Common myeloid progenitor, CD34-positive (primary cell): ENCODE measurements at places on chromosomes 12 and 14.

DNA sequence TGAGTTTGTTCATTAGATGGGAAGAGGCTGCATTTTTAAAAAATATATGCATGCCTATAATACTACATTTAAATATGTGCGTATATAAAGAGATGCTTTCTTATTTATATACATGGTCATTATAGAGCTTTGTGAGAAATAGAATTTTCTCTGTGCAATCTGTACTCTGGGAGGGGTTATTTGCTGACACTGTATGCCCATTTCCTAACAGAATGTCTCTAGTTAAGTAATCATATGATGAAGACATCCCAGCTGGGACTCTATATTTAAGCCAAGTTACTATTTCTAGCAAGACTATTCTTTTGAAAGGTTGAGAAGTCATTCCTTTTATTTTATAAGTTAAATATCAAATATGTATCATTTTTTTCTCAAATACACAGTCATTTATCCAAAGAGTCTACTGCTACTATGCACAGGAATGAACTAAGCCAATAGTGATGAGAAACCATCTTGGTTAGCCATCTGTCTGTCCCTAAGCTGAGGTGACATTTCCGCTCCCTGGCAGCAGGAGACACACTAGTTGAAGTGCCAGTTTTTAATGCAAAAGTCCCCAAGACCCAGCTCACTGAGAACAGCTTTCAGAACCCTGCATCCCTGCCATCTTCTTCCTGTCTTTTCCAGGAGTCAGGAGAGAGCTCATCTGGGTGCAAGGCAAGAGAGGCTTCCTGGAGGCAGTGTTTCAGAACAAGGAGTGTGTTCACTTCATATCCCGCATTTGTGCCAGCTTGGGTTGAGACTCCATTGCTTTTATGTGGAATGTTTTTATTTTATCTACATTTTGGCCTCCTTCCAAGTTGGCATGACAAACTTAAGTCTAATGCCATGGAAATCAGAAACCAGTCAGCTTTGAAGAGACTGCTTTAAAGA lies 69.5 kb downstream of the TMEM132C start:
- DNase-seq = no peak
- H3K27ac ChIP-seq = no peak overlapping the region
- no peaks in the 10 kb centered on the region for H3K36me3 ChIP-seq
- no peaks in the 10 kb centered on the region for H3K4me1 ChIP-seq
- H3K4me3 ChIP-seq = no peak overlapping the region
- H3K27me3 ChIP-seq = peaks cover 6% of the 10 kb centered on the region

GRCh38 chr14:67636361-67636919 lies 16.7 kb downstream of the ARG2 start:
- peak overlapping the region; percentile 8 for H3K27ac ChIP-seq
- H3K27me3 ChIP-seq = no peaks in the 10 kb centered on the region
- H3K4me1 ChIP-seq = no peaks in the 10 kb centered on the region
- H3K36me3 ChIP-seq = peaks cover 2% of the 10 kb centered on the region
- H3K4me3 ChIP-seq = no peak overlapping the region

- no peak for DNase-seq
- no peak overlapping the region for H3K27ac ChIP-seq
- no peak overlapping the region for H3K4me3 ChIP-seq
- H3K27me3 ChIP-seq = no peaks in the 10 kb centered on the region
These were observed 61.1 kb downstream of the RAB35 start for GRCh38 chr12:120055231-120056000.

- no peaks in the 10 kb centered on the region for H3K36me3 ChIP-seq
- H3K27ac ChIP-seq = no peak overlapping the region
- DNase-seq = no peak
- H3K27me3 ChIP-seq = no peaks in the 10 kb centered on the region
- H3K4me1 ChIP-seq = no peaks in the 10 kb centered on the region
- H3K4me3 ChIP-seq = no peak overlapping the region
These were observed 8.9 kb downstream of the MYO1H start for GRCh38 chr12:109356577-109356976.

DNA sequence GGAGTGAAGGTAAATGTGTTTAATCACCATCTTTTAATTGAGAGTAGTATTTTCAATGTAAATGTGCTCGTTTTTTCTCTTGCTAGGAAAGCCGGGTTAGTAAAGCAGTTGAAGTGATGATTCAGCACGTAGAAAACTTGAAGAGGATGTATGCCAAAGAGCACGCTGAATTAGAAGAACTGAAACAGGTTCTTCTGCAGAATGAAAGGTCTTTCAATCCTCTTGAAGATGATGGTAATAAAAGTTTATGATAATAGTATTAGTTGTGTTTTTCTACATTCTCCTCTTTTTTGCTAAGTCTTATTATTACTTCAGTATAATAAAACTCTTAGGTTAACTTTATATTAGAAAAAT lies 93.9 kb downstream of the DNAI7 start:
- DNase-seq = peak; percentile 47
- no peaks in the 10 kb centered on the region for H3K27me3 ChIP-seq
- peaks cover 61% of the 10 kb centered on the region for H3K36me3 ChIP-seq
- H3K27ac ChIP-seq = no peak overlapping the region
- H3K4me1 ChIP-seq = no peaks in the 10 kb centered on the region

- no peak overlapping the region for H3K27ac ChIP-seq
- DNase-seq = no peak
- no peaks in the 10 kb centered on the region for H3K36me3 ChIP-seq
These were observed 7.7 kb downstream of the CLBA1 start for GRCh38 chr14:104993306-104993705.

GRCh38 chr12:89661706-89662330 lies 46.8 kb downstream of the ATP2B1 start:
- H3K4me1 ChIP-seq = peaks cover 16% of the 10 kb centered on the region
- no peak overlapping the region for H3K27ac ChIP-seq
- H3K36me3 ChIP-seq = peaks cover 3% of the 10 kb centered on the region
- no peak overlapping the region for H3K4me3 ChIP-seq
- no peaks in the 10 kb centered on the region for H3K27me3 ChIP-seq

GRCh38 chr14:79514700-79515099 lies 696.6 kb downstream of the DIO2 start:
- H3K4me3 ChIP-seq = no peak overlapping the region
- H3K4me1 ChIP-seq = no peaks in the 10 kb centered on the region
- DNase-seq = no peak
- H3K27ac ChIP-seq = no peak overlapping the region

DNA sequence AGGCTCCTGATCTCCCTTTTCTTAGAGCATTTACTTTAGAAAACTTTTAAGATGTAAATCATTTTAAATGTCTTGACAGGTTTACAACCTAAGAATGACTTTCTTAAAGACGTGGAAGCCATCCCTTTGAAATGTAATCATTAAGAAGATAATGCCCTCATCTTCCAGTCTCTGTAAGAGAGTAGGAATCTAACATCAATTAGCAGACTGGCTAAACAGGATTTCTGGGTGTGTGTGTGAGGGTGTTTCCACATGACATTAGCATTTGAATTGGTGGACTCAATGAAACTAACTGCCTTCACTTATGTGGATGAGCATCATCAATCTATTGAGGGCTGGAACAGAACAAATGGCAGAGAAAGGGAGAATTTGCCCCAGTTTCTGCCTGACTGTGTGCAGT lies 329.5 kb downstream of the RPL10L start:
- peak; percentile 5 for DNase-seq
- H3K27me3 ChIP-seq = no peaks in the 10 kb centered on the region
- no peaks in the 10 kb centered on the region for H3K36me3 ChIP-seq
- H3K4me3 ChIP-seq = no peak overlapping the region
- peak overlapping the region; percentile 74 for H3K27ac ChIP-seq
- H3K4me1 ChIP-seq = peaks cover 47% of the 10 kb centered on the region
